ENCODE measurements at places on chromosomes 1 and 21. TPM values are rescaled to one million over a fixed set of nuclear protein-coding genes. Genes with fewer than 3 reads are reported as not detected.

Gene NEXN
- total RNA-seq = 0.68 TPM

Gene TGFBR3
- 9.3 TPM for total RNA-seq

DNA sequence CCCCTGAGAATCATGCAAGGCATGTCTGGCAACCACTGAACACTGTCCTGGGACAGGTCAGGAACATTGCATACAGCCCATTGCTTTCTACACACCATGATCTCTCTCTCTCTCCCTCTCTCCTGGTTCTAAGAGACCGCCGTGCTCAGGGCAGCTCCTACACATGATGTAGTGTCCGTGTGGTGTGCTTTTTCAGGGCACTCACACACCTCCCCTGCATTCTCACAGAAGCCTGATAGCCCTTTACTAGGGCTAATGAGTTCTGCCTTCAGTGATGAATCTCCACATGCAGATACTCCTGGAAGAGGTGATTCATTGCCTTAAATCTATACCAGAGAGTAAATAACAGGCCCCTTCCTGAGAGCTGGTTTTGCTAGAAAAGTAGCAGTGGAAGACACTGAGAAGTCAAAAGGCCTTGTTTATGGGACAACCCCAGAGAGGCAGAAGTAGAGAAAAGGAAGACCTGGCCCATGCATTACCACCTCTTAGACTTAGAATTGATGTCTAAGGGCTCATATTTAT lies 7.2 kb upstream of the OLFML2B start:
- DNase-seq = no peak

DNA sequence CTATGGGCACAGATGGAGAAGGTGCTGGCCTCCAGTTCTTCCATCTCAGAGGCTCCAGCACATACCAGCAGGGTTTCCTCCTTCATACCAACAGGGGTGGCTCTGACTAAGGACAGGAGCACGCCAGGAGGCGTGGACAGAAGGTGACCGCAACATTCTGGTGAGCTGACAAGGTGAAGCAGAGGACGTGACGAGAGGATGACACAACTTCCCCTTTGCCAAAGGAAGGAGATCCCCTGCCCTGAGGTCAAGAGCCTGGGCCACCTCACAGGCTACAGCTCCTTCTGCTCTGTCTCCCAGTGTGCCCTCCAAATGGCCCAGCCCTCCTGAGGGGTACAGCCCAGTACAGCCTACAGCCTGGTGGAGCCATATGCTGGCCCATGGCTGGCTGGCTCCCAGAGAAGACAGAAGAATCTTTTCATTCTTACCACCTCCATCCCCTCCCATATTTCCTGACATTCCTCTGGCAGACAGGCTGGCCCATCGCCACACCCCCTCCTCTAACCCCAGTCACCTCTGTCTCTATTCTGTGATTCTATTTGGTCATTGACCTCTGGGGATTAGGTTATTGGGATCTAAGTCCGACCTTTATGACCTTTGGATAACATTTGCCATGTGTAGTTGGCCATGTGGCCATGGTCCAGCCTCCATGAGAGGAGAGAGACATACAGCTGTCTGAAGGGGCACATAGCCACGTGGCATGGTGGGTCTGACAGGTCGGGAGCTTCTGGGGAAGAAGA lies 5.1 kb upstream of the LAMB3 start:
- peak; percentile 84 for DNase-seq

DNA sequence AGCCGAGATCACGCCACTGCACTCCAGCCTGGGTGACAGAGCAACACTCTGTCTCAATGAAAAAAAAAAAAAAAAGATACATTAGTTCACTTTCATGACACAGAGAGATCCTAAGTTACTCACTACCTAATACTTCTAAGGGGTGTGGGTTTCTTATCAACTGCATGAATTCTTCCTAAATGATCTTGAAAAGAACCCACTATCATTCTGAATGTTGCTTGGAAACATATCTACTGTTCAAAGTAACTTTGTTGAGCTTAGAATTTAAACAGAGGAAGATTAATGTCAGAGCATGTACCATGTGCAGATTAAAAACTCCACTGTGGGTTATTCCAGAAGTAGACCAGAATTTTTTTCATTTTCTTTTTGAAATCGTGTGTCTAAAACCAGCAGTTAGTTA lies 241.5 kb downstream of the LTN1 start:
- no peak for DNase-seq
